CD8-positive, alpha-beta T cell (primary cell): ENCODE measurements at places on chromosomes 12 and 14.

GRCh38 chr12:93908846-93909567 lies 231.8 kb downstream of the CRADD start:
- DNase-seq = no peak

DNA sequence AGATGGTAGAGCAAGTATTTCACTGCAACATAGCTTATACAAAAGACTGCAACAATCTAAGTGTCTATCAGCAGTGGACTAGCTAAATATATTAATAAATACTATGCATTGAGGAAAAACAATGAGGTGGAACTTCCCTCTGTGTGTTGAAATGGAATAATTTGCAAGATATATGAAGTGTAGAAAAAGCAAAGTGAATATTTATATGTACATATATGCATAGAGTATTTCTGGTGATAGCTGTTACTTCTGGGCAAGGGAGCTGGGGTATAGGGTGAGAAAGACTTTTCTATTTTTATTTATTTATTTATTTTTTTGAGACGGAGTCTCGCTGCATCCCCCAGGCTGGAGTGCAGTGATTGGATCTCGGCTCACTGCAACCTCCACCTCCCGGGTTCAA lies 33.9 kb downstream of the DNAL1 start:
- DNase-seq = no peak

DNA sequence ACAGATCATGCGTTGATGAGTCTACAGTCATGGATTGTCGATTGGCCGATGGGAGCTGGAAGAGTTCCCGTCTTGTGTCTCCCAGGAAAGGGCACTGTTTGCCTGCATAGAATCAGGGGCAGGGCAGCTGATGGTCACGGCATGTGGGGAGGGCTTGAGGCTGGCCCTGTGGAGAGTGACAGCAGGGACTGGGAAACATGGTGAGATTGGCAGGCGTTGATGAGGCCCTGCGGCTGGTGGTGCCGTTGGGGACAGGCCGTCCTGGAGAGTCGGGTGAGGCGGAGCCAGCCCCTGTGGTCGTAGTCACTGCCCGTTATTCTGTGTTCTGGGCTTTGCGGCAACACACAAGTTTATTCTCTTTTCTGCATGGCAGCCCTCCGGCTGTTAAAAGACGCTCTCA lies 52.9 kb downstream of the TECPR2 start:
- DNase-seq = no peak

- no peak for DNase-seq
These were observed 19.7 kb downstream of the SYNE3 start for GRCh38 chr14:95496690-95497259.

GRCh38 chr12:49105504-49106084 lies 5.1 kb downstream of the LMBR1L start:
- DNase-seq = no peak

DNA sequence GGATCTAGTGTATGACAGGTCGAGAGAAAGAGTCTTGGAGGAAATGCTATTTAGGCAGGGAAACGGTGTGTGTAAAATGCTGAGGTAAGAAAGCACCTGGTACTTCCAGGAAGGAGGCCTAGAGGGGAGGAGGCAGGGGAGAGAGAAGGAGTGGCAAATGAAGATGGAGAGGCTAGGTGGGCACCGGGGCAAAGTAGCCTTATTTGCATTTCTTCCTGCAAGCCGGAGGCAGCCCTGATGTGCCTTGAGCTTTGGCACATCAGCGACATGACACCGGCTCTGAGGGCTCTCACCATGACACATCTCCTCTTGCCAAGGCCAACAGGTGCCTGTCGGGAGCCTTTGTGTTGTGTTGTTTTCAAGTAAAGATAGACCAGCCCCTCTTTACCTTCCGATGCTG lies 61.6 kb downstream of the CPM start:
- DNase-seq = no peak

DNA sequence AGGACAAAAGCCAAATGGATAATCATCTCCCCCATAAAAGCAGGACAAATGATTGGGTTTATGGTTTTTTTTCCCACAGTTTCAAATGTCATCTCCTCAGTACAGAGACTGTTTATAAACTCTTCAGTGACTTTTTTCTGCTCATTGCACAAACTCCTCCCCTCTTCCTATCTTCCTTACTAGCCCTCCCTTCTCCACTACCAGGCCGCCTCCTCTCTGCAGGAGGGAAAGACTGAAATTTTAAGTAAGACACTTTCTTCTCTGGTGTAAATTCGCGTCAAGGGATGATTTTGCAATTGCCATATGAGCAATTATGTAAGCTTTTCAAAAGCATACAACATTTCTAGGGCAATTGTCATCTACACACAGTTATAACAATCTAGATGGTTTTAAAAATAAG lies 37.0 kb downstream of the BTG1 start:
- no peak for DNase-seq

GRCh38 chr12:66679461-66680084 lies 697 bp upstream of the GRIP1 start:
- no peak for DNase-seq

GRCh38 chr14:104689109-104689880 lies at the start of gene INF2:
INF2 (plus strand) TSS chr14:104689618; CDS start chr14:104701366, 11,748 bp downstream.
- peak; percentile 46 for DNase-seq

GRCh38 chr14:86166541-86166940 lies 636.6 kb downstream of the FLRT2 start:
- DNase-seq = no peak

DNA sequence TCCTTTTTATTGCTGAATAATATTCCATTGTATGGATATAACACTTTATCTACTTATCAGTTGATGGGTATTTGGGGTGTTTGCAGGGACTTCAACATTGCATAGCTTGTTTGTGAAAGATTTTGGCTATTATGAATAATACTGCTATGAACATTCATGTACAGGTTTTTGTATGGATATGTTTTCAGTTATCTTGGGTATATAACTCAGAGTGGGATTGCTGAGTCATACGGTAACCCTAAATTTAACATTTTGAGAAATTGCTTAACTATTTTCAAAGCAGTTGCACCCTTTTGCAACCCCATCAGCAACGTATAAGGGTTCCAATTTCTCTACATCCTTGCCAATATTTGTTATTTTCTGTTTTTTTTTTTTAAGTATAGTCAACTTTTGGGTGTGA lies 27.3 kb upstream of the HELB start:
- DNase-seq = no peak

- no peak for DNase-seq
These were observed 244.2 kb downstream of the CACNA1C start for GRCh38 chr12:2297004-2297403.

DNA sequence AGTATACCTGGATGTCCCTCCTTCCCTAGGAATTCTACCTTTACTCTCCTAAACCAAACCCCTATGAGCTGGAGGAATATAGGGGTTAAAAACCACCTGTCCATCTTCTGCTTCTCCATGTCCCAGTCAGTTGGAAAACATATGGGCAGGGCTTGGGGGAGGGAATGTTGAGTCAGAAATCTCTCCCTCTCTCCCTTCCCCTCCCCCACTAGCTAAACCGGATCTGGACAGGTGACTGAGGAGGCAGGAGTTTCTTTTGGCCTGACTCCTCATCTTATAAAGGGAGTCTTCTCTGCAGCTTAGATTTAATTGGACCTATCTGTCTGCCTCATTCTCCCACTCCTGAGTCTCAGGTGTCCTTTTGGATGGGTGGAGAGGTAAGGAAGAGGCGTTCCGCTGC lies 6.1 kb downstream of the ERBB3 start:
- no peak for DNase-seq

- no peak for DNase-seq
These were observed 159.2 kb downstream of the SYT1 start for GRCh38 chr12:79023784-79024183.

DNA sequence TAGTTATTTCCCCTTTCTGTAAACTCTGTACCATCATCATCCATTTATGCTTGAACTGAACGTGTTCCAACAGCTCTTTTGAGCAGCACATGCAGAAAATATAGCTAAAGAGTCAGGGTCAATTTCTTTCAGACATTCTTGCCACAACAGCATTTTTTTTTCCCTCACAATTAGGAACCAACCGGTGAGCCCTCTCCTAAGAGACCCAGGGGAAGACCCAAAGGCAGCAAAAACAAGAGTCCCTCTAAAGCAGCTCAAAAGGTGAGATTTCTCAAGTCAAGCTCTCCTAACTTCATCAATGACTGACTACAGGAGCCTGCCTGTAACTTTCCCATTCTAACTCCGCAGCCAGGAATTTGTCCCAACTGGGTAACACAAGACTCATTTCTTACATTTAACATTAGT lies 3.5 kb downstream of the HMGA2 start:
- no peak for DNase-seq

DNA sequence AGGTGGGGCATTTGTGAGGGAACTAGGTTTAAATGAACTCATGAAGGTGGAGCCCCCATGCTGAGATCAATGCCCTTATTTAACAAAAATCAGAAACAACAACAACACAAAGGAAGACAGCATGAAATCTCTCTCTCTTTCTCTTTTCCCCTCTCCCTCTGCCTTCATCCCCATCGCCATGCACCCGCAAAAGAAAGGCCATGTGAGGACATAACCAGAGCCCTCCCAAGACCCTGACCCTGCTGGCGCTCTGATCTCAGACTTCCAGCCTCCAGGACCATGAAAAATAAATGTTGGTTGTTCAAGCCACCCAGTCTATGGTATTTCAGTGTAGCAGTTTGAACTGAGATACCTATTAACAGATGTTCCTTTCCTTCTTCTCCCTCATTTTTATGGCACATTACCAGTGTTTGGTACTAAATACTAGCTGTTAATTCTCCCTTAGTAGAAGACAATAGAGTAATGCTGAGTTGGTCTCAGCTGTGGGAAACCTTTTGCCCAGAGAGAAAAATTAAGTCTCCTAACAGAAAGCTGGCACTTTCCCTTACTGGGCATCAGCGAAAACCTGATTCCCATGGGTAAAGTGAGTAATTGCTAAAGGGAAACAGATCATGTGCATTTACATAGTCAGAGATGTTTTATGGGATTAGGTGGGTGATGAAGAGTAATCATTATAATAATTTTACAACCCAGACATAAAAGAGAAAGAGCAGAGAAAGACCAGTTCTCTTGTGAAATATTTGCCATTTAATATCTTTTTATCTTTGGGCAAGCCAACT lies 264.0 kb upstream of the PLEKHG7 start:
- DNase-seq = no peak

GRCh38 chr14:104785708-104786080 lies 9.9 kb downstream of the AKT1 start:
- no peak for DNase-seq

- no peak for DNase-seq
These were observed 72.6 kb upstream of the REP15 start for GRCh38 chr12:27623645-27624044.

DNA sequence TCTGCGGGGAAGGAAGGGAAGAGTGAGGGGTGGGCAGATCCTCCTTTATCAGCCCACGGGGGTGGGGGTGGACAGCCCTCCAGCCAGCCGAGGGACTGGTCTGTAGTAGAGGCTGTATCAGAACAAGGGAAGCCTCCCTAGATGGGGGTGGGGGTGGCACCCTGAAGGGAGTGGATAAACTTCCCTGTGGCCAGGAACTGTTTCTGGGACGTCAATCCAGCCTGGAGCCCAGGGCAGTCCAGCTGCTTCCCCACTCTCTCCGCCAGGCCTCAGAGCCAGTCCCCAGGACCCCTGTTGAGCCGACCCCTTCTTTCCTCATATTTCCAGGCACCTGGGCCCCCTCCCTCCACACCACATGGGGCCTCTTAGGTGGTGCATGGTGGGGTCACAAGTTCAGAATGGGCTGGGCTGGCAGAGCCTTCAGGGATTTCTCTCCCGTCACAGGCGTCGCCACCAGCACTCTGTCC lies 6.7 kb downstream of the PLD4 start:
- DNase-seq = no peak
